Right forelimb (tissue), 1 donor: ENCODE measurements at places on chromosomes 1 and 21.

- DNase-seq: no peak
Measured at GRCh38 chr21:15079269-15079668, 14.5 kb upstream of the NRIP1 start.

DNA sequence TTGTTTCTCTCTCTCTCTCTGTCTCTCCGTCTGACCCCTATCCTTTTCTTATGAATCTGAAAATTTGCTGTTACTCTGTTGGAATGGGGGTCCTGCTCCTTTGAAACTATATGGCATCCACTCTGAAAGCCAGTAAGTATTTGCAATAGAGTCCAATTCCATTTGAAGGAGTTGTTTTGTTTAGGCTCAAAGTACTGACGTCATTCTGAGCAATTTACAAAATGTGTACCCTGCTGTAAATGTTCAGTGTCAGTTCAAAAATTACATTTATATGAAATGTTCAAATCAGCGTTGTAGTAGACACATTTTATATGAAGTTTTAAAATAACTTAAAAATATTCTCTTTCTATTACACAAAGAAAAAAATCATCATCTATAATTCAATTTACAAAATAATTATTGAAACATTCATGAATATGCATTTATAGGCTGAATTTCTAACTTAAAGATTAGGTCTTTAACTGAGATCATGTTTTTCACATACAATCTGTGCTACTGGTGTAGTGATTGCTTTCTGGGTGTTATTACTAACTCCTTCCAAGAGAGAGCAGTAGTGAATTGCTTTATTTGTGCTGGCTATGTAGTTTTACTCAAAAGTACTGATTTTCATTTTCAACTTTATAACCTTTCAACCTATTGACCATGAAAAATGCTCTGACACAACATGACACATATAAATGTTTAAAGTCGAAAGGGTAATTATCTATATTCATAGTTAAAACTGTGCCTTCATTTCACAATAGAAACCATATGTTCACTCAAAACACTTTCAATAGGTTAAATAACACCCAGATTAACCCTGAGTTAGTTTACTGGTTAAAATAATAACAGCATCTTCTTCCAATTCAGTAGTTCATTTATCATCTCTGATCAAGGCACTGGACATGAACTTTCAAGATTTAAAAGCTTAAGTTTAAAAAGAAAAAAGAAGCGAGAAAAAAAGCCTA lies 253.1 kb upstream of the ADGRL4 start:
- no peak for DNase-seq

GRCh38 chr1:162633081-162633762 lies 958 bp downstream of the DDR2 start:
- peak; percentile 57 for DNase-seq

GRCh38 chr1:191261111-191261510 lies 783.4 kb upstream of the BRINP3 start:
- no peak for DNase-seq

- DNase-seq: no peak
Measured at GRCh38 chr21:27265949-27266348, 299.1 kb upstream of the ADAMTS5 start.

DNA sequence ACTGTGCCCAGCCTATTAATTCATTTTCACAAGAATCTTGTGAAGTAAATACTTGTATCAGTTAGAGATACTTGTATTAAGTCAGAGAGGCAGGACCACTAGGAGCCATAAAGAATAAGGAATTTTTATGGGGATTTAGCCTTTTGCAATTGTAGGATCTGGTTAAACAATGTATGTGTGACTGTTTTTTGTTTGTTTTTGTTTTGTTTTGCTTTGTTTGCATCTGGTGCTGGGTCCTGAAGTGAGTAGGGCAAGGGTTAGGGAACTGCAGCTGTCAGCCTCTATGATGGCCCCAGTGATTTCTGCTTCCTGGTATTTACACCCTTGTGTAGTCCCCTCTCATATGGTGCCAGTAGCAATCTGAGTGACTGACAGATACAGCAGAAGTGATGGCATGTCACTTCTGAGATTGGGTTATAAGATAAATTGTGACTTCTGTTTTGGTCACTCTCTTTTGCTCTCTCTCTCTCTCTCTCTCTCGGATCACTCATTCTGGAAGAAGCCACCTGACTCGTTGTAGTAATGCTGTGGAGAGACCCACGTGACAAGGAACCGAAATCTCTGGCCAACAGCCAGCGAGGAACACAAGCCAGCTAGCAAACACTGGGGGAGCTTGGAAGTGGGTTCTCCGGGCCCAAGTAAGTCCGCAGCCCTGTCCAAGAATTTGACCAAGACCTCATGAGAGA lies 96.2 kb upstream of the MARK1 start:
- DNase-seq: no peak

DNA sequence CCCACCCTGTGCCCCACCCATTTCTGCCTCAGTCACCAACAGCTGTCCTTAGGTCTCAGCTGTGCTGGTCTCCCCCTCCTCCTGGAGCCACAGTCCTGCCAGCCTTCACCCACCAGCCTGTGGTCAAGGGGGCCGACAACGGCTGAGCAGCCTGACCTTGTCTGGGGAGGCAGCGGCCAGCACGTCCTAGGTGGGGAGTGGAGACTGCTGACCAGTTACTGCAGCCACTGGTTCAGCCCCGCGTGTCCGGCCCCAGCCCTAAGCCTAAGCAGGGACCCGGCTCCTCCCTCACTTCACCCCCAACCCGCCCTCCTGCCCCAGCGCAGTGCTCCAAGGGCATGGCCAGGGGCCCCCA lies 79.2 kb downstream of the MORN1 start:
- DNase-seq: no peak

GRCh38 chr1:155051342-155051776 lies 243 bp downstream of the ADAM15 start:
- DNase-seq: no peak

GRCh38 chr1:216216305-216216704 lies 206.9 kb downstream of the USH2A start:
- no peak for DNase-seq

DNA sequence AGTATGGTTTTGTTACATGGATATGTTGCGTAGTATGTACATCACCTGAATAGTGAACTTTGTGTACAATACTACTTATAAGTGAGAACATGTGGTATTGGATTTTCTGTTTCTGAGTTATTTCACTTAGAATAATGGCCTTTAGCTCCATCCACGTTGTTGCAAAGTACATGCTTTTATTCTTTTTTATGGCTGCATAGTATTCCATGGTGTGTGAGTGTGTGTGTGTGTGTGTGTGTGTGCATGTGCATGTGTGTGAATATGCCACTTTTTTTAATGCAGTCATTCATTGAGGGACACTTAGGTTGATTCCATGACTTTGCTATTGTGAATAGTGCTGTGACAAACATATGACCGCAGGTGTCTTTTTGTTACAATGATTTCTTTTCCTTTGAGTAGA lies 147.8 kb downstream of the LEPR start:
- no peak for DNase-seq

DNA sequence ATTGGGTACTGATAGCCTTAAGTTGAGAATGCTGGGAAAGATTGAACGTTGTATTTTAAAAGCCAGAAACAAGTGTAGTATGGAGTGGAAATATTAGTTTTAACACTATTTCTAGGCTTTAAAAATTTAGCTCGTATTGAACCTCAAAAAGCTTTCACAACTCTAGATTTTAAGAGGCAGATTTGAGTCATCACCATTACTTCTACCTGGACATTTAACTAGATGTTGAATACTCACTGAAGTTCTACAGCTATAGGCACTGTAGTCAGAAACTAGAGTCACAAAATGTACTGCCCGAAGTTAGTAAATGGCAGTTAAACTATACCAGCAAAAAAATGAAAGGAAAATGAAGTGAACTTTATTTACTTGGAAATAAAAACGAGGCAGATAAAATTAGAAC lies 96.5 kb downstream of the NEK7 start:
- DNase-seq: no peak

- no peak for DNase-seq
Measured at GRCh38 chr1:3673381-3674099, 21.2 kb downstream of the TP73 start.

DNA sequence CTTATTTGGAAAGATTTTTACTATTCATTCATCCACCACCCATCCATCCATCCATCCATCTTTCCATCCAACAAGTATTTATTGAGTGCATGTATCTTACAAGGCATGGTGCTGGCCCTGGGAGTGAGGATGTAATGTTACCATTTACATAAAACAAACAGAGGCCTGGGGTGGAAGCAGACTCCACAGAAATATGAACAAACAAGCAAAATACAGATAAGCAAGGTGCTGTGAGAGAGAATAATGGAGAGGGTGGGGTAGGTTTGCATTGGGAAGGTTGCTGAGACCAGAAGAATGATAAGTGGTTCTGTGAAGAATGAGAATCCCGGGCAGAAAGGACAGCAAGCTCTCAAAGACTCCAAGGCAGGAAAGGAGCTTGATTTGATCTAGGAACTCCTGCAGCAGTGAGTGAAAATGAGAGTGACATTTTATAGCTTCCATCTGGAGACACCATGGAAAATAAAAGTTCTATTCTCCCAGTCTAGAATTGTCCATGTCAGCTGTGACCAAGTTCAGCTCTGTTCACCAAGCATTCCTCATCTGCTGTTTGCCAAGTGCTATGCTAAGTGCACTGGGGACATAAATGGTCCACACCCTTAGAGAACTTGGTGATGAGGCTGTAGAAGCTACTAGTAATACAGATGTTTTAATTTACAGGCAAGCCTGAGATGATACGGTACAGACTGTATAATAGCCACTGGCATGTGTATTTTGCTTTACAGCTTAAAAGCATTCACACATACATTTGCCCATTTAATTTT lies 75.3 kb downstream of the PEX14 start:
- DNase-seq: no peak

- DNase-seq: no peak
Measured at GRCh38 chr1:94754570-94754969, 65.6 kb upstream of the SLC44A3 start.

DNA sequence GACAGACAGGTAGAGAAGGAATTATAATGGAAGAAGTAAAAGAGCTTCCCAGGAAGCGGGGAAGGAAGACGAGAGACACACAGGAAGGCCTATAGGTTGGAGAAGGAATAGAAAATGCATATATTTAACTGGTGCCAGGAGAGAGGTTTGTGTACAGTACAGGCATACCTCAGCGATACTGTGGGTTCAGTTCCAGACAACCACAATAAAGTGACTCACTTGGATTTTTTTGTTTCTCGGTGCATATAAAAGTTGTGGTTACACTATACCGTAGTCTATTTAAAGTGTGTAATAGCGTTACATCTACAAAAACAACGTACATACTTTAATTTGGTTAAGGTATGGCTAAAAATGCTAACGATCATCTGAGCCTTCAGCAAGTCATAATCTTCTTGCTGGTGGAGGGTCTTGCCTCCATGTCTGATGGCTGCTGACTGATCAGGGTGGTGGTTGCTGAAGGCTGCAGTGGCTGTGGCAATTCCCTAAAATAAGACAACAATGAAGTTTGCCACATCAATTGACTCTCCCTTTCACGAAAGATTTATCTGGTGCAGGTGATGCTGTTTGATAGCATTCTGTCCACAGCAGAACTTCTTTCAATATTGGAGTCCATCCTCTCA lies 16.0 kb downstream of the YARS1 start:
- DNase-seq: no peak

DNA sequence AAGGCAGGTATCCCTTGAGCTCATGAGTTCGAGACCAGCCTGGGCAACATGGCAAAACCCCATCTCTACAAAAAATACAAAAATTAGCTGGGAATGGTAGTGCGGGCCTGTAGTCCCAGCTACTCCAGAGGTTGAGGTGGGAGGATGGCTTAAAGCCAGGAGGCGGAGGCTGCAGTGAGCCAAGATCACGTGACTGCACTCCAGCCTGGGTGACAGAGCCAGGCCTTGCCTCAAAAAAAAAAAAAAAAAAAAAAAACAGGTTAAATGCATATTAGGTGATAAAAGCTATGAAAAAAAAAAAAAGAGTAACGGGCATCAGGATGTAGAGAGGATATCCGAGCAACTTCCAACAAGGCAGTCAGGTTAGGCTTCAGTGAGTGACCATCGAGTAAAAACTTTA lies 2.8 kb upstream of the SRRM1 start:
- no peak for DNase-seq

- DNase-seq: no peak
Measured at GRCh38 chr21:42790520-42791065, 88.7 kb downstream of the WDR4 start.

DNA sequence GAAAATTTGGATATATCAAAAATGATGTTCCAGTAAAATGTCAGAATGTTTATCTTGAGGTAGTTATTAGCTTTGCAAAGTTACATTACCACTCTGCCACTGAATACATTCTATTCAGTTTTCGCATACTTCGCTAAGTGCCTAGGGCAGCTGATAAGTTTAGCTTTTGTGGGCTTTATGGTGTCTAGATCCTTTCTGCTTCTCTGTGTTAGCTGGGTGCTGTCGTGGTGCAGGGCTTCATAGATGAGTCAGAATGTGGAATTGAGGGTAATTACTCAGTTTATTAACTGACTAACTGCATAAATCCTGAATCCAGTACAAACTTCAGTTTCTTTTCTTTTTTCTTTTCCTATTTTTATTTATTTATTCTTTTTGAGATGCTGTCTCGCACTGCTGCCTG lies 21.5 kb downstream of the NCAM2 start:
- DNase-seq: no peak

DNA sequence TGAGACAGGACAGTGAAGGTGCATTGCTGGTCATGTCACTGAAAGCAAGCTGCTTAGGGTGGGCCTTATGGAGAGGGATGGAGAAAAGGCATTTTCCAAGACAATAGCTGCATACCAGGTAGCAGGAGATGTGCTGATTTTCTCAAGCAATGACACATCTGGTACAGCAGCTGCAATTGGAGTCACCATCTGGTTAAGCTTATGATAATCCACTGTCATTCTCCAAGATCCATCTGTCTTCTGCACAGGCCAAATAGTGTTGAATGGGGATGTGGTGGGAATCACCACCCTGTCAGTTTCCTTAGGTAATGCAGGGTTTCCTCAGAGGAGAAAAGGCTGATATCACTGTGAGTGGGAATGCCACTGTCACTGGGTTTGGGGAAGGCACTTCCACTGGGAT lies 54.6 kb downstream of the ADSS2 start:
- no peak for DNase-seq

GRCh38 chr1:68470388-68470970 lies 20.7 kb upstream of the RPE65 start:
- no peak for DNase-seq

- peak; percentile 77 for DNase-seq
Measured at GRCh38 chr1:63322114-63322943, at the start of gene FOXD3. Gene FOXD3, plus strand, starts transcription at chr1:63322567. Its CDS starts 492 bp downstream, at chr1:63323059.

DNA sequence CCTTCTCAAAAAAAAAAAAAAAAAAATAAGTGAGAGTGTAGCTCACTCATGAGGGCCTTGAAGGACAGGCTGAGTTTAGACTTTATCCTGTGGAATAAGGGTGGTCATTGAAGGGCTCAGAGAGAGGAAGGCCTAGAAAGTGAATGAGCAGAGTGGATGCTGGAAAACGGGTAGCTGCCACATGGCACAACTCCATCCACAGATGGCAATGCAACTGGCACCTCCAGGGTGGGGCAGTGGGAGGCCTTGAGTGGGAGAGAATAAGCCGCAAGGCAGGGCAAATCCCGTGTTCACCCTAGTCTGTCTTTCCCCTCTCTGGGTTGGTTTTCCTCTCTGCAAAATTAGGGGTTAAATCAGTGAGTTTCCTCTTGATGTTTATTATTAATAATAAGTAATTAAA lies 3.1 kb downstream of the TNNI1 start:
- no peak for DNase-seq

GRCh38 chr1:231421546-231421970 lies 529 bp downstream of the EGLN1 start:
- peak; percentile 73 for DNase-seq
